ENCODE measurements at places on chromosomes 13 and 19. TPM values are rescaled to one million over a fixed set of nuclear protein-coding genes. Genes with fewer than 3 reads are reported as not detected.
A peak's percentile ranks its signal among the peaks of the same experiment; 100 is the strongest.

- H3K4me1 ChIP-seq, result peaks cover 41% of the 10 kb centered on the region
- peak overlapping the region; percentile 83 for H3K4me3 ChIP-seq
- peaks cover 65% of the 10 kb centered on the region for H3K36me3 ChIP-seq
- H3K27ac ChIP-seq, result peak overlapping the region; percentile 94
Observed at GRCh38 chr19:3982701-3983541, 2.3 kb downstream of the EEF2 start.

- no peak for DNase-seq
- no peak overlapping the region for H3K27ac ChIP-seq
- H3K4me1 ChIP-seq, result no peaks in the 10 kb centered on the region
- H3K36me3 ChIP-seq, result no peaks in the 10 kb centered on the region
- peak overlapping the region; percentile 19 for H3K4me3 ChIP-seq
Observed at GRCh38 chr19:21568816-21569493, 63.6 kb downstream of the ZNF429 start.

DNA sequence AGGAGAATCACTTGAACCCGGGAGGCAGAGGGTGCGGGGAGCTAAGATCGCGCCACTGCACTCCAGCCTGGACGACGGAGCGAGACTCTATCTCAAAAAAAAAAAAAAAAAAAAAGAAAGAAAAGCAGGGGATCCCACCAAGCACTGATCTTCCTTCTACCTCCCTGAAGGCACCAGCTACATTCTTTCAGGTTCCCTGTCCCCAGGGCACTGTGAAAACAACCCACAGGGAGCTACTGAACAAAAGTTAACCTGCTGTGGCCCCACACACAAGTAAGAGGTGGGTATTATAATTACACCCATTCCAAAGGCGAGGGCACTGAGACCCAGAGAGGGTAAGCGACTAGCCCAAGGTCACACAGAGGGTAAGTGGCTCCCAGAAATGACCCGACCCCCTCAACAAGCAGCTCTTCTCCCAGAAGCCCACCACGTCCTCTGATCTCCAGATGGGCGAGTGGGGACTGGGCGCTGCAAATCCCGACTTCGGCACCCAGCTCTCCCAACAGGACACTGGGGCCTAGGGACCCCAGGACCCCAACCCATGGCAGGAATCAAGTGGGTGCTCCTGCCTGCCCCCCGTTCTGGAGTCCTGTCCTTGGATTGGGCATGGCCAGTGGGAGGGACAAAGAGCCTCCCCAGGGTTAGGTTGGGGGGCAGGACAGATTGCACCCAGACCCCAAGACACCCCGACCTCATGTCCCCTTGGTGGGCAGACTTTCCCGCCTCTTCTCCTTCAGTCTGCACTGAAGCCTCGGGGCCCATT, 2.4 kb downstream of the LMNB2 start:
- DNase-seq, result no peak
- peaks cover 10% of the 10 kb centered on the region for H3K4me1 ChIP-seq
- no peak overlapping the region for H3K4me3 ChIP-seq
- H3K36me3 ChIP-seq, result peaks cover 5% of the 10 kb centered on the region

DNA sequence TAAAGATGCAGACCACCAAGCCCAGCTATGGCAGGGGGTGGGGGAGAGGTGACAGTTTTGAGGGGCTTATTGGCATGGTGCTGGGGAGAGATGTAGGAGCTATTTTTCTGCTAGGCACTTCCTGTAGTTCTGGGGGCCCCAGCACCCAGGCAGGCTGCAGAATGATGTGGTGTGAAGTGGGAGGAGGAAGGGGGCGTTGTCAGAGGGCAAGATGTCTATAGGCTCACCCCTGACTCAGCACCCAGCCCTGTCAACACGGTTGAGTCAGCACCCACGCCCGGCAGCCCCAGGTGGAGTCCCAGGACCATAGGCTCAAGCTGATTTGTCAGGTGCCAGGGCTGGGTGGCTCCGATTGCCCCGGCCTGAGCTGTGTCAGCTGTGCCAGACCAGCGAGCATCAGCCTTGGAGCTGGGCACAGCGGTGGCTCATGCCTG, 5.8 kb downstream of the KLF2 start:
- peak; percentile 70 for DNase-seq
- no peak overlapping the region for H3K27ac ChIP-seq
- peaks cover 11% of the 10 kb centered on the region for H3K4me1 ChIP-seq
- H3K36me3 ChIP-seq, result no peaks in the 10 kb centered on the region
- H3K4me3 ChIP-seq, result no peak overlapping the region

DNA sequence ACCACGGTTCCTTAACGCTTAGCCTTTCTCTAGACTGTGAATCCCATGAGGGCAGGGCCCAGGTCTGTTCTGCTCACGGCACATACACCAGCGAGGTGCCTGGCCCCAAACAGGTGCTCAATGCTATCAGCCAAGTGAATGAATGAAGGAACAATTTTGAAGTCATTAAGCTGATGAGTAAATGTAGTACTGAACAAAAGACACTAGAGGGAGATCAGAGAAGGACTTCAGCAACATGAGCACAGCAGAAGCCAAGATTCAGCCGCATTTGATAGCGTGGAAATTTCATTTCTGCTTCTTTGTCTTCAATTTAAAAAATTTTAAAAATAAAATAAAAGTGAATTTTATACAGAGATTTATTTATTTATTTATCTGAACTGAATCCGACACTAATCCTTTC, 20.1 kb upstream of the MYO16 start:
- no peak for DNase-seq
- H3K27ac ChIP-seq, result no peak overlapping the region
- no peaks in the 10 kb centered on the region for H3K27me3 ChIP-seq

GRCh38 chr19:38695317-38695683, 47.9 kb downstream of the ACTN4 start:
- no peaks in the 10 kb centered on the region for H3K27me3 ChIP-seq
- H3K27ac ChIP-seq, result peak overlapping the region; percentile 100
- H3K4me3 ChIP-seq, result no peak overlapping the region
- peaks cover 91% of the 10 kb centered on the region for H3K4me1 ChIP-seq
- DNase-seq, result no peak
- H3K36me3 ChIP-seq, result peaks cover 43% of the 10 kb centered on the region

DNA sequence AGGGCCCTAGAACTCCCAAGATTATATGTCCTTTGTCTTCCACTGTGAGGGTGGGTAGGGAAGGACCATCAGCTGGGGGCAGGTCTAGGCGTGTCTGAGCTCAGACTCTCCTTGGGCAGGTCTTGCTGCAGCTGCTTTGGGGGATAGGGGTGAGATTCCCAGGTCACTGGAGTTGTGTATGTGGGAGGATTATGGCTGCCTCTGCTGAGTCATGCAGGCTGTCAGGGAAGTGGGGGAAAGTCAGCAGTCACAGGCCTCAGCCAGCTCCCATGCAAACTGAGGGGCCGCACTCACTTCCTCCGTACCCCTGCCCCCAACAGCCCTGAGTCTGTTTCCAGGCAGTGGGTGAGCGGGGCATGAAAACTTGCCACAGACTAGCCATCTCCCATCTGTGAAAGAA, 600.8 kb downstream of the DIAPH3 start:
- no peak for DNase-seq
- no peaks in the 10 kb centered on the region for H3K27me3 ChIP-seq
- no peaks in the 10 kb centered on the region for H3K4me1 ChIP-seq
- H3K27ac ChIP-seq, result no peak overlapping the region

GRCh38 chr13:79307866-79308298, 98.2 kb downstream of the RBM26 start:
- DNase-seq, result no peak
- no peaks in the 10 kb centered on the region for H3K4me1 ChIP-seq
- H3K27me3 ChIP-seq, result no peaks in the 10 kb centered on the region
- H3K27ac ChIP-seq, result no peak overlapping the region
- no peaks in the 10 kb centered on the region for H3K36me3 ChIP-seq

DNA sequence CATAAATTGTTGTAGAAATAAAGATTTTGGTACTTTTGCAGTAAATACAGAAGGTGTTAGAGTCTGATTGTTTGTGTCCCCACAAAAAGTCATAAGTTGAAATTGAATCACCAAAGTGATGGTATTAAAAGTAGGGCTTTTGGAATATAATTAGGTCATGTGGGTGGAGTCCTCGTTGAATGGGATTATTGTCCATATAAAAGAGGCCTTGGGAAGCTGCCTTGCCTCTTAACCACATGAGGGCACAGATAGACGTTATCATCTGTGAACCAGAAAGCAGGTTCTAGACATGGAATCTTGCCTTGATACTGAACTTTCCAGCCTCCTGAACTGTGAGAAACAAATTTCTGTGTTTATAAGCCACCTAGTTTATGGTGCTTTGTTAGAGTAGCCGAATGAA, 186.8 kb downstream of the PRR20E start:
- H3K4me1 ChIP-seq, result no peaks in the 10 kb centered on the region
- H3K27ac ChIP-seq, result no peak overlapping the region
- no peaks in the 10 kb centered on the region for H3K36me3 ChIP-seq
- H3K4me3 ChIP-seq, result no peak overlapping the region

DNA sequence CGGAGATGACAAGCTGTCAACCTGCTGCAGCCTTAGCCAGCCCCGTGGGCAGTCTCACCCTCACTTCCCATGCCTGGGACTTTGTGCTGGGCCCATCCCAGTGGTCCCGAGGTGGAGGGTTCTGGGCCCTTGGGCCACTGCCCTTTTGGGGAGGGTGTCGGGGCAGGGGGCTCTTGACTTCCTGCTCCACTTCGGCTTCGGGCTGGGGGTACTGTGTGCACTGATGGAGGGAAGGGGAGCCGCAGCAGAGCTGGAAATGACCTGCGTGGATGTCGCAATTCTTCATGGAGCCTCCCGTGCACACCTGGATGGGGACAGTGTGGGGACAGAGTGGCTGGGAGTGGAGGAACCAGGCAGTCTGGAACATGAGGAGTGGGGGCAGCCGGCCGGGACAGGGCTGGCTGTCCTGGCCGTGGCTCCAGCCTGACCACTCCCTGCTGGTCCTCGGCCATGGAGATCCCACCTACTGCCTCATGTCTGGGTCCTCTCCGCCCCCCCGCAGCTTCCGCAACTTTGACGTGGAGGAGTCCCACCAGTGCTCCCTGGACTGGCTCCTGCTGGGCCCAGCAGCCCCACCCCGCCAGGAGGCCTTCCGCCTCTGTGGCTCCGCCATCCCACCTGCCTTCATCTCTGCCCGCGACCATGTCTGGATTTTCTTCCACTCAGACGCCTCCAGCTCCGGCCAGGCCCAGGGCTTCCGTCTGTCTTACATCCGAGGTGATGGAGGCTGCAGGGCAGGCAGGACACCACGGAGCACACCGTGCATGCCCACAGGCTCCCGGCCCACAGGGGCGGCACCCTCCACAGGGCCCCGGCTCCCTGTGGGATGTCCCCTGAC, 10.2 kb downstream of the LRP3 start:
- DNase-seq, result no peak
- no peak overlapping the region for H3K27ac ChIP-seq
- peaks cover 7% of the 10 kb centered on the region for H3K36me3 ChIP-seq
- H3K4me1 ChIP-seq, result no peaks in the 10 kb centered on the region

DNA sequence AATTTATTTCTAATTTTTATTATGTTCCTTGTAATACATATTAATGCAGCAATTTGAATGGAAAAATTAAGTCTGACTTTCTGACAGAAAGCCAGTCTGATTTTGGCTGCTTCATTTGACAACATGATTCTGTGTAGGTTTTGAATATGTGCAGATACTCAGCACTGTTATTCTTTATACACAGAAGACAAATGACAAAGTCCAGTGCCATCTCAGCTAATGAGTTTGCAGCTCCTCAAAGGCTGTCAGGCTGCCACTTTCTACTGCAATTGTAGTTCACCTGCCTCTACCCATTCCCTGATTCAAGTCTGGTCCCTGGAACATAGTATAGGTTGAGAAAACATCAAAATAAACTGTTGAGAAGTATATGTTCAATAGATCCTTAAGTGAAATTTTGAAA, 2.9 kb upstream of the CHAMP1 start:
- DNase-seq, result no peak
- H3K27ac ChIP-seq, result no peak overlapping the region
- no peaks in the 10 kb centered on the region for H3K27me3 ChIP-seq
- H3K4me3 ChIP-seq, result no peak overlapping the region
- H3K36me3 ChIP-seq, result no peaks in the 10 kb centered on the region
- H3K4me1 ChIP-seq, result peaks cover 9% of the 10 kb centered on the region

Gene C5AR2
- 0.01 TPM for polyA plus RNA-seq

Gene SPART
- polyA plus RNA-seq, result 35.5 TPM

Gene LILRB3
- polyA plus RNA-seq, result not detected

Gene CBARP
- polyA plus RNA-seq, result 2.8 TPM
